ENCODE measurements at places on chromosomes 4 and X.

- DNase-seq = no peak
Observed at GRCh38 chr4:99052902-99053301, 35.7 kb downstream of the ADH5 start.

DNA sequence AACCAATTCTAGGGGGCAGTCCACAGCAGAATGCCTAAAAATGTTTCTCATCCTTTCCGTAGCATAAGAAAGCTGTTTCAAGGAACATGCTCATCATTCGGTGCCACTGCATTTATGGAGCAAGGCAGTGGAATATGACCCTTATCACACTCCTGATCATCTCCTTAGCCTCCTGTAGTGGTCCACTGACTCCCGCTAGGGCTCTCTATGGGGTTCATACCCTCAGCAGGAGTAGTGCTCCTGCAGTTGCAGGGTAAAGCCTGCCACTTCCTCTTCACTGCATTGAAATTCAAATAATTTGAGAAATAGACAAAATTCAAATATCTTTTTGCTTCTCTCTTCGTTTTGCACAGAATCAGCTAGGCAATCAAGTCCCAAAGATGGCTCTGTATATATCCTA lies 107.0 kb downstream of the NDST3 start:
- DNase-seq = no peak

- DNase-seq = no peak
Observed at GRCh38 chr4:154928640-154929257, 147.7 kb downstream of the RBM46 start.

DNA sequence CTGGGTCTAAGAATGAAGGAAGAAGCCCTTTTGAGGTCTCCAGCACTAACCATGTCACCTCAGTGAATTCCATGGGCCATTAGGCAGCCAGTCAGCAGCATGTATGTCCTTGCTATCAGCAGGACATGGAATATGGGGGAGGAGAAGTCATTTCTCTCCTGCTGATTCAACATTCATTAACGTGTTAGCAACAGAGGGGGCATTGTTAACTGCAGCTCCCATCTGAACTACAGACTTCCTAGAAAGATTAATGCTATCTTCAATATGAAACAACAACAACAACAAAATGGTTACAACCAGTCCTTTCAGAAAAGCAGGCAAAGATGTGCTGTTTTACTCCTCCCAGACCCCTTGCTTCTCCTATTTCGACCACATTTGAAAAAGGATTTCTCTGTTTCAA lies 120.4 kb upstream of the SLC34A2 start:
- DNase-seq = no peak

DNA sequence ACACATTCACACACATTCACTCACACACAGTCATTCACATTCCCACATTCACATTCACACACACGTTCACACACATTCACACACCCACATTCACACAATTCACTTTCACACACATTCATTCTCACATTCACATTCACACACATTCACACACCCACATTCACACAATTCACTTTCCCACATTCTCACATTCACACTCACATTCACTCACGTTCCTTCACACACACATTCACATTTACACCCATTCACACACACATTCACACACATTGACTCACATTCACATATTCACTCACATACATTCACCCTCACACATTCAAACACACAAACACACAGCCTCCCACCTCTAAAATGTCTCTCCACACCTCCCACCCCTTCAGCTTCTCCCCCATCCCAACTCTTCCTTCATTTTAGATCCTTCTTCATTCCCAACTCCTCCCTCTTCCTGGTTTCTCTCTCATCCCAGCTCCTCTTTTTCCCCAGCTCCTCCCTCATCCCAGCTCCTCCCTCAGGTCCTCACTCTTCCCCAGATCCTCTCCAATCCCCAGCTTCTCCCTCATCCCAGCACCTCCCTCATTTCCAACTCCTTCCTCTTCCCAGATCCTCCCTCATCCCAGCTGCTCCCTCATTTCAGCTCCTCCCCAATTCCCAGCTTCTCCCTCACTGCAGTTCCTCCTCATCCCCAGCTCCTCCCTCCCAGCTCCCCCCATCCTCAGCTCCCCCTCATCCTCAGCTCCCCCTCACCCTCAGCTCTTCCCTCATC lies 111.0 kb downstream of the FAM53A start:
- DNase-seq = no peak

GRCh38 chrX:4668802-4669536 lies 955.5 kb upstream of the PRKX start:
- DNase-seq = no peak

Measured in suppressor macrophage treated with lipopolysaccharide for 1 hour (primary cell).